NCI-H1930 (cell line): ENCODE measurements at places on chromosomes 1 and 21.

GRCh38 chr1:241077386-241078147 lies 279.4 kb downstream of the RGS7 start:
- no peak for DNase-seq

GRCh38 chr1:103790172-103790571 lies 40.5 kb downstream of the AMY1C start:
- no peak for DNase-seq

DNA sequence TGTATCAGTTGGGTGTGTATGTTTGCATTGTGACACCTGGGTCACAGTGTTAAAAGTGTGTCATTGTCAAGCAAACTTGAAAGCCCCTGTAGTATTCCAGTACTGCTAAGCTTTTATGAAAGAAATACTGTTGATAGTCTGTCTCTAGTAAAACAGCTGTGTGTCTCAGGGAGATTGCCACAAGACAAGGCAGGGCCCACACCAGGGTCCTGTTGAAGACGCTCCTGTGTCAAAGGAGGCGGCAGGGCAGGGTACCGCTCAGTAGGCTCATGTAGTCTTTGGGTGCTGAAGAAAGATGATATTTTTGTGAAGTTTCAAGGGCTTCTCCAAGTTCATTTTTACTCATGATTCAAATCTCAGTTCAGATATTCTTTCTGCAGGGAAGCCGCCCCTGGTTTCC lies 132.5 kb downstream of the GALNT2 start:
- DNase-seq: no peak

DNA sequence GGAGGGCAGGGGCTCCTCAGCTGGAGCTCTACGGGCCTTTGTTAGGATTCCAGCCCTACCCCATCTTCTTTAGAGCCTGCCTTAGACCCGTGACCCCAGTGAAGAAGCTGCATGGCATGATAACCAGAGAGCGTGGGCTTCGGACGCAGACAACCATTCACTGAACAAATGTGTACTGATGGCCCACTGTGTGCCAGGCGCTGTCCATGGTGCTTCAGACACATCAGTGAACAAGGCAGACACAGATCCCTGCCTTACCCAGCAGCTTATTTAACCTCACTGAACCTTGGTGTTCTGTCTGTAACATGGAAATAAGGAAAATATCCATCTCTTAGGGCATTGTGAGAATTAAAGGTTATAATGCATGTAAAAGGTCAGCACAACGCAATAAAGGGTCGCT lies 9.5 kb downstream of the CHIT1 start:
- no peak for DNase-seq

DNA sequence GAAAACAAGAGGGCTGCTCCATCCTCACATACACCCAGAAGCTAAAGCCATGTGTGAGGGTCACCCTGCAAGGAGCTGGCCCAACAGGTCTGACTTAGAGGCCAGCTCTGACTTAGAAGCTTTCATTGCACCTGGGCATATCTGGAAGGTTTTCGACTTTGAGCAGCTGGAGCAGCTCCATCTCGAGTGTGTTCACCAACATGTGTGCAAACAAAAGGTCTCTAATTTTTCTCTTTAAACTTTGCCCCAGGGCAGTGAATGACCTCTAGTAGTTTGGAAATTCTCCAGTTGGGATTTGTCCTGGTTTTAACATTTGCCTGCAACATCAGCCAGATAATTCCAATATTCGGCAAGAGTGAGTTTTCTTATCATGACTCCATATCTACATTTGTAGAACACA lies 108.3 kb downstream of the TNR start:
- no peak for DNase-seq

DNA sequence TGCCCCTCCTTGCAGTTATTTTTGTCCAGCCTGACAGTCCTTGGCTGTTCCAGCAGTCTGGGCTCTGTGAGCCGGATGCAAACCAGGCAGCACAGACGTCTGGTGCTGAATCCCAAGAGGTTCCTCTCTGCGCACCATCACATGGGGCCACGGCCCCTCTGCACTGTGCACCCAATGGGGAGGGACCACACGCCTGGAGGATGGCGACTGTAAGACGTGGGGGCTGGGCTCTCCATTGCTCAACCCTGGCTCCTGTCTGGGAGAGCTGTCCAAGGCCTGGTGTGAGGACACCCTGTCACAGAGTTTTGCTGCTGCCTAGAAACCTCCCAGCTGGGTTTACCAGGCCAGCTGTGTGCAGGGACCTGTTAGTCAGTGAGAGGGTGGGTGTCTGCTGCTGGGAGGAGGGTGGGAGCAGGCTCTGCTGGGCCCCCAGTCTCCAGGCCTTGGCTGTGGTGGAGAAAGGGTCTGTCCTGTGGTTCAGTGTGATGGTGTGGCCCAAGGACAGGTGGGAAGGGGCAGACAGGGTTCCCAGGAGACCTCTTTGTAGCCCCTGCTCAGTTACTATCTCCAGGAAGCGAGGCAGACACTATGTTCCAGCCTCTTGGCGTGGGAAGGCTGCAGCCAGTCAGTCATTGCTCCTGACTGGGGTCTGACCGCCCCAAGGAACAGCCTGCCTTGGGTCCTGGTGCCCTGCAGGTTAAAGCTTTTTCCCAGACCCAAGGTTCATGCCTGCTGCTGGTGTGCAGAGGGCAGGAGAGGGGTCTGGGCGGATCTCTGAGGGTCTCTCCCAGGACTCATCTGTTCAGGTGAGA lies 13.8 kb downstream of the HEYL start:
- no peak for DNase-seq

DNA sequence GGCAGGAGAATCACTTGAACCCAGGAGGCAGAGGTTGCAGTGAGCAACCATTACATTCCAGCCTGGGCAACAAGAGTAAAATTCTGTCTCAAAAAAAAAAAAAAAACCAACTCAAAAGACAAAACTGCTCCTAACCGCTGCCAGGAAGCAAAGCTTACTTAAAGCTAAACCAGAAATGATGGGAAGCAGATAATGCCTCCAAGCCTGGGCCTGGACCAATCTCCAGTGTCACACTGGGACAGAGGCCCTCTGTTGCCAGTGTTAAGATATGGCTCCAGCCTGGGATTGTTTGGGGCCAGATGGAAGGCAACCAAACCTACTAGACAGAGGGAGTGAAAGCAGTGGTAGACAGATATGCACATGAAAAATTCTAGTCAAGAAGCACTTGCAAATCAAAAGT lies 36.9 kb downstream of the NSL1 start:
- DNase-seq: no peak

DNA sequence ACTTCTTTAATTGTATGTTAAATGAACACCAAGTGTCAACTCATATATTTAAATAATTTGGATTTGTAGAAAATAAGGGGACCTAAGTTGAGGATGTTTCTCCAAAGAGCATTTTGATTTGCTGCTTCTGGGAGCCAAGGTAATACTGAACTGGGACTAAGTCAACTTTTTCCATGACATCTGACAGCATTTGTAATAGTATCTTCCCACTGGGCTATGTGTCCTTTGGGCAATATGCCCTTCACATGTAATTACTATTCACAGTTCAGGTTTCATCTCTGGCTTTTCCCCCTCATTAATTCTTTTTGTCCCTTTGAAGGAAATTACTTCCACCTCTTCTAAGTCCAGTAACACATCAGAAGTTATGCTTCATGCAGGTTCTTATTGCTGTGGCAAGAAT lies 36.7 kb upstream of the HP1BP3 start:
- DNase-seq: no peak

GRCh38 chr21:42664614-42665013 lies 11.2 kb downstream of the PDE9A start:
- DNase-seq: no peak

- no peak for DNase-seq
Observed at GRCh38 chr1:17735348-17735747, 19.8 kb upstream of the ACTL8 start.

- DNase-seq: no peak
Observed at GRCh38 chr1:155307247-155307740, 1.4 kb upstream of the FDPS start.

GRCh38 chr1:157734321-157734720 lies 33.8 kb upstream of the FCRL3 start:
- DNase-seq: no peak

DNA sequence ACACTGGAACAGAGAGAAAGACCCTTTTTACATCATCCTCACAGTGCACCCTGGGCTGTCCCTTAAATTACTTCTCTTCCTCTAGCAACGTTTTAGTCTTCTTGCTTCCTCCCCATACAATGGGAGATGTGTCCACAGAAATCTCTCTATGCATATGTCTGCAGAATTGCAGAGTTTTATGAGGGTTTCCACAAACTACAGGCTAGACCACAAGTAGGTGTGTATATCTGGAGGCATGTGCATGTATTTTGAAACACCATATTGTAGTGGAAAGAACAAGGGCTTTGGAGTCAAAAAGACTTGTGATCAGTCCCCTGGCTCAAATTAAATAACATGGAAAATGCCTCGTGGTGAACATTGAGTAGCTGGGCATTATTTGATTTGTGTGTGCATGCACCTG lies 121.3 kb upstream of the IPO9 start:
- no peak for DNase-seq

GRCh38 chr1:29136391-29136915 lies 12.8 kb upstream of the TMEM200B start:
- DNase-seq: no peak

- DNase-seq: no peak
Observed at GRCh38 chr1:245229051-245229450, 74.3 kb downstream of the KIF26B start.

DNA sequence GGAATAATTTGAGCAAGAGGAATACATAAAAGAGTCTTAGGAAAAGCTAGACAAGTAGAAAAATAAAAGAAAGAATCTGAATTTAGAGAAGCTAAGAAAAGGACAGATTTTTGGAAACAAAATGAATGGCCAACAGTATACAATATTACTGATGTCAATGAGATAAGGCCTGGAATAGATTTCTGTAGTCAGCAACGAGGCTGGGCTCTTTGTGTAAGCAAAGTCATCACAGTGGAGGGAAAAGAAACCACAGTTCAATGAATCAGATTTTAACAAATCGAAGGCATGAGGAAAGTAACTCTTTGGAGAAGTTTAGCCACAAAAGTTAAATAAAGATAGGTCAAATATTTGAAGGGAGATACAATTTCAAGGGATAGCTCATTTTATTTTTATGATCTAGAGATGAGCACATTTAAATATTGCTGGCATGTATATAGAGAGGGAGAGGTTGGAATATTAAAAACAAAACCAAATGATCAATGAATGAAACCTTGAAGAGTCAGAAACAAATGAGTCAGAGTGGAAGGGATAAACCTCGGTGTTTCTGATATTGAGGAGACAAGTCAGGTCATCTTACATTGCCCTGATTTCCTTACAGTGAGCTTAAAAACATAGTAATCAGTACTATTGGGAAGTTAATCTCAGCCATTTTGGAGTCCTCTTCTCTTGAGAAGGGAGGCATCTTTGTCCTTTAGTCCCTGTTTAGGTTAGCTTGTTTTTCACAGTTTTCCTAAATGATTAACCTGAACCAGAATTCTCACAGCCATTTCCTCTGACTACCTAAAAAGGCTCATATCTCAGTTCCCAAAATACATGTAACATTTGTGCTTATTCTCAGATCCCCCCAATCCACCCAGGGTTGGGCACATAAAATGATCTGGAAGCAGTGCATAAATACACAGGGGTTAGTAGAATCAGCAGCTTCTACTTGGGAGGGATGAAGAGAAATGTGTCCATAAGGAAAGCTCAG lies 620.0 kb upstream of the B3GALT2 start:
- no peak for DNase-seq

DNA sequence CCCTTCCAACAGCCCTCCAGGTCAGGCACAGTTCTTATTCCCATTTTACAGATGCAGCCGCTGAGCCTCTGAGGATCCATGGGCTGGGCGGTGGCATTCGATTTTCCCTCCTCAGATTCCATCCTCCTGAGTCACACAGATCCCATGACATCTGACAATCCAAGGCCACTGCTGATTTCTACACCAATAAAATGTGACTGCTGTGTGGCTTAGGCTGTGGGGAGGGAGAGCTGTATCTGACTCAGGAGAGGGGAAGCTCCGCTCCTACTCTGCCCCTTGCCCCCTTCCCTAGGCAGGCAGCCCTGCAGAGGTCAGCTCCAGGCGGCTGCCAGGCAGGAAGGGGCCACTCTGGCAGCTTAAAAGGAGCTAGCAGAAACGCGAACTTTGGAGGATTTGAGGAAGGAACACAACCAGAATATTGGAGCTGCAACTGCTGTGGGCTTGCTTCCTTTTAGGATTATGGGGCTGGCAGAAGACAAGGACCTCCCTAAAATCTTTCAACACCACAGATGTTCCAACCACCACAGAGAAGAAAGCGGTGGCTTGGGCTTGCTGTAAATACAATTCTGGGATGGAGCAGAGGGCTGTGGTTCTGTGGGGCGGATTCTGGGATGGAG lies 50.0 kb downstream of the MRPL37 start:
- no peak for DNase-seq

- DNase-seq: no peak
Observed at GRCh38 chr21:25977068-25977611, 193.4 kb downstream of the APP start.

GRCh38 chr21:33151941-33152731 lies 77.6 kb upstream of the IFNAR2 start:
- no peak for DNase-seq

DNA sequence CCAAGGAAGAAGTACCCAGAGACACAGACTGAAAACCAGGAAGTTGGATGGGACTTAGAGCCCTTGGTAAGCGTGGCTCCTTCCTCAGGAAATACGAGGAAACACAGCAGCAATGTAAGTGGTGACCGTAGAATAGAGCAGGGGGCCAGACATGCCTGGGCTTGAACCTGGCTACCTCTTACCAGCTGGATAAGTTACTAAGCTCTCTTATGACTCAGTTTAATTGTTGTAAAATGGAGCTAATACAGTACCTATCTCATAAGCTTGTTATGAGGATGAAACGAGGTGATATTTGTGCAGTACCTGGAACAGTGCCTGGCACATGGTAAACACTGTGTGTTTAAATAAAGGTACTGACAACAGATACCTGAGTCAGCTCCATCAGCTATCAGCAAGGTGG lies 19.2 kb downstream of the EBNA1BP2 start:
- no peak for DNase-seq

GRCh38 chr21:38486221-38486620 lies 12.1 kb downstream of the ERG start:
- no peak for DNase-seq

- no peak for DNase-seq
Observed at GRCh38 chr1:103107741-103108375, 464 bp downstream of the COL11A1 start.
